Cardiac septum (tissue), 1 donor: ENCODE measurements at places on chromosomes 12 and 14. TPM values are rescaled to one million over a fixed set of nuclear protein-coding genes. Genes with fewer than 3 reads are reported as not detected.

TPPP2 gene
- 0.73 TPM for total RNA-seq

PLBD1 gene
- 33.8 TPM for total RNA-seq

DNA sequence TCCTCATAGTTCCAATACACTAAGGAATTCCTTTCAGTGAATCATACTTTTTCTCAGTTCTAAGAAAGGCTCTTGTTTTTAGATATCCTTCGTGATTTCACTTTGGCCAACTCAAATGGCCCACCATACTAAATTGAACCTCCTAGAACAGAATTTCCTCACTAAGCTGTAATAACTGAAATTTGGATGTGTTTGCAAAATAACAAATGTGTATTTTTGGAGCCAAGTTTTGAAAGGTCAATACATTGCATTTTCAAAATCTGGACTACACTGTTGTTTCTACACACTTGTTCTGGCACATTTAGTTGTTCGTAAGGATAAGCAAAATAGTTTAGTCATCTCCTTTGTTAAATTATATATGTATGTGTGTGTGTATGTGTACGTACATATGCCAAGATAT, 439.0 kb upstream of the STXBP6 start:
- DNase-seq = no peak

DNA sequence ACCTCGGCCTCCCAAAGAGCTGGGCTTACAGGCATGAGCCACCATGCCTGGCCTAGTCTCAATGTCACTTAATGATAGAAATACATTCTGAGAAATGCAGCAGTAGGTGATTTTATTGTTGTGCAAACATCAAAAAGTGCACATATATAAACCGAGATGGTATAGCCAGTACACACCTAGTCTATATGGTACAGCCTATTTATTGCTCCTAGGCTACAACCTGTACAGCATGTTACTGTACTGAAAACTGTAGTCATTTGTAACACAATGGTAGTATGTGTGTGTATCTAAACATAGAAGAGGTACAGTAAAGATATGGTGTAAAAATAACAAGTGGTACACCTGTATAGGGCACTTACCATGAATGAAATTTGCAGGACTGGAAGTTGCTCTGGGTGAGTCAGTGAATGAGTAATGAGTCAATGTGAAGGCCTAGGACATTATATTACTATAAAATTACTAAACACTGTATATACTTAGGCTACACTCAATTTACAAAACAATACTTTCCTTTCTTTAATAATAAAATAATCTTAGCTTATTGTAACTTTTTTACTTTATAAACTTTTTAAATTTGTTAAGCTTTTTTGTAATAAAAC, 166.7 kb upstream of the SYT1 start:
- no peak for DNase-seq

DNA sequence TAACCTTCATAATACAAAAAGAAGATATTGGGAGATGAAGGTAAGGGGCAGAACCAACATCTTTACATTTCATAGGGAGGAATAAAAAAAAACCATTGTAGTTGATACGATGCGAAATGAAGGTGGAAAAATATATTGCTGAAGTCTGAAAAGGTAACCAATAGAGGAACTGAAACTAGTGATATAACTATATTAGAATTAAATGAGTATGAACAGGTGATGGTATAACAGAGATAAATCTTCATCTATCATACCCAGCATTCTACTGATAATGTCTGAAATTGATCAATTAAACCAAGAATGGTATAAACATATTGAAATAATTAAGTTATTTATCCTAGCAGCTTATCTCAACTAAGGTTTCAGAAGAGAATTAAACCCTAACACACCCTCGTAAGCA, 332.1 kb downstream of the NELL2 start:
- DNase-seq = no peak

GRCh38 chr12:94167756-94168416, 19.5 kb downstream of the PLXNC1 start:
- DNase-seq = no peak

GRCh38 chr12:83971781-83972180, 940.8 kb downstream of the SLC6A15 start:
- no peak for DNase-seq

GRCh38 chr12:44873898-44874297, 2.2 kb downstream of the NELL2 start:
- DNase-seq = no peak
